ENCODE measurements at places on chromosomes 11 and 22.
A peak's percentile ranks its signal among the peaks of the same experiment; 100 is the strongest.

DNA sequence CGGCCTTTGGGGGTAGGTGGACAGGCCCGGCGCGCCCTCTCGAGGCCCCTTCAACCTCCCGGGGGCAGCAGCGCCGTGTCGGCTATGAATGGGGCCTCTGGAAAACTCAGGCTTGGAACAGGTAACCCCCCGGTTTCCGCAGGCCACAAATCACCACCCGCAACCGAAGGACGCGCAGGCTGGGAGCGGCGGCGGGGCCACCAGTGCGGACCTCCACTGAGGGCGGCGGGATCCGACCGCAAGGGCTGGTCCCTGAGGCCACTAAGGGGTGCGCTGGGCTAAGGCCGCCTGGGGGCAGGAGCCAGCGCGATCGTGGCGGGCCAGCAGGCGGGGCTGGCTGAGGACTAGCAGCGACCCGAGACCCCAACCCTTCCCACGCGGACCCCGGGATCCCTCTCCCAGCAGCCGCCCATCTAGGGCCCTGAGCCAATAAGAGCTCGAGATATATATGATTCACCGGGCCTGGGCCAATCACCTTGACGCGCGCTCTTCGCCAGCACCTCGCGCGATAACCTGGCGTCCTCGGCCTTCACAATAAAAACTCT, 609 bp upstream of the ATF4 start:
- DNase-seq = peak; percentile 32

DNA sequence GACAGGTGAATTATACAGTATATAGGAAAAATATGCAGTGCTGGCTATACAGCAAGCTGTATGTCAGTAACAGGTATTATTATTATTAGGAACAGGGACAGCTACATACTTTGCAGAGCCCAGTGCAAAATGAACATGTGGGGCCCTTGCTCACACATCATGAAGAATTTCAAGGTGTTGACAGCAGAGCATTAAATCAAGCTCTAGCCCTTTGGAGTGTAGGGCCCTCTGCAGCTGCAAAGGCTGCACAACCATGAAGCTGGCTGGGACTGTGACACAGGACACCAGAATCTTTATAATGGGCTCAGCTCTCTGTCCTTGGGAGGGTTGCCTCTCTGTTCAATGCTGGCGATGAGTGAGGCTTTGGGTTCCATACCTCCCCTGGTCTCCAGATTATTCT, 44.9 kb upstream of the DAGLA start:
- DNase-seq = no peak

DNA sequence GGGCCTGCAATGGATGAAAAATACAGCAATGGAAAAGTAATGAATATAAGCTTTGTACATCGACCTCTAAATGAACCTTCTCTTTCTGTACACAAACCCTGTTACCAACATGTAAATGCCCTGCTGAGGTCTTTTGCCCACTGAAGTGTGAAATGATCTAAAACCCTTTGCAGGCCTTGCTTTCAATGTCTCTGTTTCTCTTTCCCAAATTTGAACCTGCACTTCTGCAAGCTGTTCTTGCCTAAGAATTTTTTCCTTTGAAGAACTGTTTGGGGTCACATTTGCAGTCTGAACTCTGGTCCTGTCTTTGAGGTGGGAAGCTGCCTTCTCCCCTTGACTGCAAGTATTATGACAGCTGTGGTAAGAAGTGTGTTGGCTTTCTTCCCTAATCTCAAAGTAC, 1237.1 kb downstream of the FAM181B start:
- no peak for DNase-seq

- no peak for DNase-seq
Measured at GRCh38 chr11:78727816-78728215, 153.2 kb upstream of the NARS2 start.

- DNase-seq = no peak
Measured at GRCh38 chr11:107123022-107123421, 104.7 kb upstream of the GUCY1A2 start.

- no peak for DNase-seq
Measured at GRCh38 chr11:46711303-46711702, 7.7 kb upstream of the F2 start.

GRCh38 chr11:103631841-103632240, 404.6 kb upstream of the DDI1 start:
- DNase-seq = no peak

DNA sequence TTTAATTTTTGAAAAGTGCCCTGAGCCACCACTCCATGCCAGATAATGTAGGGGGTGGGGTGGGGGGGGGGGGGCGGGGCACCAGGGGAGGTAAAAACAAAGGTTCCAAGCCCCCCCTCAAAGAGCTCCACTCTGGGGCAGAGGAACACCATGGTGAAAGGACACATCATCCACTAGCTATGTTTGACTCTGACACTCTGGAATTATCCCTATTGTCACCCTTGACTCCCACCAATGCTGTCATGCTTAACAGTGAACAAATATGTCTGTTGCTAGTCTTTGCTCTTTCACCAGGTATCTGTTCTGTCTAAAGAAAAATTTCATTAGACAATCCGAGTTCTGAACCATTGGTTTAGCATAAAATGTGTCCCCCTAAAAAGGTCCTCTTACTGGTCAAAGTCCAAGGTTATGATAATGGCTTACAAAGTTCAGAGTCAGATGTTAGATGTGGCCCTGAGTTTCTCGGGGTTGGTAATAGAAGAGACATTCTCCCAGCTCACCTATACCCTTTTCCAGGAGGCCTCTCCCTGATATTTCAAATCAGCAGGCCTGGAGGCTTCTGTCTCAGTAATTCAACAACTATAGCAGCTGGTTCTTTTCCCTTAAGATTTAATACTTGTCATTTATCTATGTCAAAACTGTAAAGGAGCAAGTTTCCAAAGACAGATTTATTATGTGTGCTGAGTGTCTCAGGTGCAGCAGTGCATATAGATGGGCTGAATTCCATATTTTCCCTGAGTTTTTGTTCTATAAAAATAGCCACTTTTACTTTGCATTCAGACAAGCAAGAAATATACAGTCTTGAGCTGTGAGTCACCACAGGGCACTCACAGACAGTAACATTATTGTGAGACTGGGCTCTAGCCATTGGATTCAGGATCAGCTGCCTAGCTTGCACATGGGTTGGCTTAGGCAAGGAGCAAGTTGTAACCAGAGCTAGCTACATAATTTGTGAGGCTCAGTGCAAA, 174.1 kb downstream of the CSNK2A3 start:
- DNase-seq = no peak

DNA sequence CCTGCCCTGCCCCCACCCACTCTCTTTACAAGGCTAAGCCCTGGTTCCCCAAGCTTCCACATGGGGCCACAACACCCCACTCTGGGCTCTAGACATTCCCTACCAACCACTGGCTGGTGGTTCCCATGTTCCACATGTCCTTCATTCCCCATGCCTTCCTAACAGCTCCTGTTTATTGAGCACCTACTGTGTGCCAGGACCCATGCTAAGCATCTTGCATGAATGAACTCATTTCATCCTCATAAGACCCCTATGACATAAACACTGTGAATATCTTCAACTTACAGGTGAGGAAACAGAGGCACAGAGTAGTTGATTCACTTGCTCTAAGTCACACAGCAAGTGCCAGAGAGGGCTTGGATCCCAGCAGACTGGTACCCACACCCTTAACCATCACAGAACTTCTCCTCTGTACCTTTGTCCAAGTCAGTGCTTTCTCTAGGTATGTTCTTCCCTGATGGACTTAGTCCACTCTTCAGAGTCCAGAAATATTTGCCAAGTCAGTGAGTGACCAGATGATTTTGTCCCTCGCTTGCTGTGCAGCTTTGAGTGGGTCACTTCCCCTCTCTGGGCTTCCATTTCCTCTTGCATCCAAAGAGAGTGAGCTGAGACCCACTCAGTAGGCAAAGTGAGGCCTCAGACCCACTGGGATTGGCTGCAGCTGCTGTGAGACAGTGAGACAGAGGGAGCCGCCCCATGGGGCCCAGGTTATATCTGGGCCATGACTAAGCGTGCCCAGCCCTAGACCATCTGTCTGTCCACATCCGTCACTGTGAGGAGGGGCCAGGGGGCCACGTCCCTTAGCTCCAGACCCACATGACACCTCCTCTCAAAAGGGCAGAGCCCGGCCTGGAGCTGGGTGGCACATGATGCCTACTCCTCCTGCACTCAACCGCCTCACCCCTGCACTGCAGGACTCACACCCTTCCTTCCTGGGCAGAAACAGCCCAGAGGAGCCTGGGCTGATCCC, 132.4 kb downstream of the MN1 start:
- DNase-seq = no peak

DNA sequence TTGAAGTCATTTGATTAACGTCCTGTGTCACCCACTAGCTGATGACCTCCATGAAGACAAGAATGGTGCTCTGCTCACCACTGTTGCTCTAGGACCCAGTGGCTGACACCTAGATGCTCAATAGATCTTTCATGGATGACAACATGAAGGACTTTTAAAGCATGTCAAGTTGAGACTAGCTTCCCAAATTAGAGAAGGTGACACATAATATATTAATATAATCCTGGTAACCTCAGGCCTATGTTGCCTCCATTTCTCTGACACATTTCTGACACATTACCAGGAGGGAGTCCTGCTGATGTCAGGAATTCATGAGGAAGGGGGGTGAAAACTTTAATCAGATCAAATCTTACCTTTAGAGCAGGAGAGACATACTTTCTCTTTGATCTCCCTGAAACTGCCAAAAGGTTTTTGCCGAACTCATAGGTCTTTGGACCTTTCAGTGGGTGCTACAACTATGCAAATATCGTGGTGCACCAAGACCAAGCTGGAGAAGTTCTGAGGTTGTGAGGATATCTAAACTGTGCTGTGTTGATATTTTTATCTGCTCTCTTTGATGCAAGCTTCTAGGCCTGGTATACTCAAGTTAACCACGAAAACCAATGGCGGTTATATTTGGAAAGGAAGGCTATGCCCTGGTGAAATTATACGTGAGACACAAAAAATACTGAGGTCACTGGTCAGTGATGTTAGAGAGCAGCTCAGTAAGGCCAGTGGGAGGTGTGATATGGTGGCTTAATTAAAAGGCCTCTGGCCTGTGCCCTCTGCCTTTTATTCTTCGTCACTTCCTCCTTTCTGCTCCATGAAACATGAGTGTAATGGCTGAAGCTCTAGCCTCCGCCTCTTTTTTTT, 13.2 kb upstream of the AMPD3 start:
- DNase-seq = no peak

DNA sequence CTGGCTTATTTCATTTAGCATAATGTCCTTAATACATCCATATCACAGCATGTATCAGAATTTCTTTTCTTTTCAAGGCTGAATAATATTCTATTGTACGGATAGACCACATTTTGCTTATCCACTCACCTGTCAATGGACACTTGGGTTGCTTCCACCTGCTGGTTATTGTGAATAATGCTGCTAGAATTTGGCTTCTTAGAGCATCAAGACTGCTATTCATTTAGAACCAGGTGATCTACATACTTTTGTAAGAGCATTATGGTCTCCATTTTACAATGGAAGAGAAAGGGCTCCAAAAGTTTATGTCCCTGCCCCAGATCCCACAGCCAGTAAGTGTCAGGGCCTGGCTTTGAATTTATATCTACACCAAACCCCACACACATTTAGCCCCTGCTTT, 100.7 kb upstream of the CD82 start:
- no peak for DNase-seq

GRCh38 chr11:111362887-111363411, 16.1 kb downstream of the POU2AF1 start:
- no peak for DNase-seq

DNA sequence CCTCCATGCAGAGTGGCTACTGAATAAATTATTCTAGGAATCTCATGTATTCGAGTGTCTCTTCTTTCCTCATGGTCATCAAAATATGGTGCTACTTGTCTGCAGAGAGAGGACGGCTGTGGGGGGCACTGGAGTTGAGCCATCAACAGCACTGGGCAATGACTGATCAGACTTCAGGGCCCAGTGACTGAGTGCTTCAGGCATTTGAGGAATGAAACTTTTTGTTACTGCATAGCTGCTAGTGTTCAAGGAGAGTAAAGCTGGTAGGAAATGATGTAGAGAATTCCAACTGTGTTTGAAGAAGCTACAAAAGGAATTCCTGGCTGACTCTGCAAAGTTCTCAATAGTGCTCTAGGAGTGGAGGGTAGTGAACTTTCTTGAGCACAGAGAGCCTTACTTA, 277.7 kb downstream of the CADM1 start:
- DNase-seq = no peak

- no peak for DNase-seq
Measured at GRCh38 chr11:80388130-80388529, 947.3 kb upstream of the TENM4 start.

DNA sequence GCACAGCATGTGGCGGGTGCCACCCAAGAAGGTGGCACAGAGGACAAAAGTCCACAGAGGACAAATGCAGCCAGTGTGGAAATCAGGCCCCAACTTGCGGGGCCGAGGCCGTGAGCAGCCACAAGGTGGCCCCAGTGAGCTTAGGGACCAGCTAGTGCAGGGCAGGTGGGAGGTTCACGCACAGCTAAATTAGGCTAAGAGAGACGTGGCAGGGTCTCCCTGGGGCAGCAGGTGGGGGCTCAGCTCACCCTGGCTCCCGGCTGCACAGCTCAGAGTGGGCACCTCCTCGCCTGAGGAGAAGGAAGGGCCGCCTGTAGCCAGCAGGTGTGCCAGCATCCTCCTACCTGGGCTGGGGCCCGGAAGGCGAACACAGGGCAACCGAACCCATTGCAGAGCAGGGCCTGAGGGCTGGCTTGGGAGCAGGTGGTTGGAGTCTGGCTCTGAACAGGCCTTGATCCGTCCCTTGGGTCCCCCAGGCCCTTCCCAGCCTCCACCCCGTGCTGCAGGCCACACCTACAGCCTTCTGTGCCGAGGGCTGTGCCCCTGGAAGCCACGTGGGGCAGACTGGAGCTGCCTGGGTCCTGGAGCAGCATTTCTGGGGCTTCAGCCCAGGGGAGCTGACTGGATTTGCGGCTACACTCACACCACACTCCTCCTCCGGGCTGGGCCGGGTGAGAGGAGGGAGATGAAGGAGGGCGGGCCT, 26.1 kb upstream of the CELSR1 start:
- DNase-seq = peak; percentile 70

- DNase-seq = no peak
Measured at GRCh38 chr11:104394508-104394907, 230.6 kb upstream of the PDGFD start.
